Osteocyte (in vitro differentiated cells): ENCODE measurements at places on chromosomes 1 and 21.

DNA sequence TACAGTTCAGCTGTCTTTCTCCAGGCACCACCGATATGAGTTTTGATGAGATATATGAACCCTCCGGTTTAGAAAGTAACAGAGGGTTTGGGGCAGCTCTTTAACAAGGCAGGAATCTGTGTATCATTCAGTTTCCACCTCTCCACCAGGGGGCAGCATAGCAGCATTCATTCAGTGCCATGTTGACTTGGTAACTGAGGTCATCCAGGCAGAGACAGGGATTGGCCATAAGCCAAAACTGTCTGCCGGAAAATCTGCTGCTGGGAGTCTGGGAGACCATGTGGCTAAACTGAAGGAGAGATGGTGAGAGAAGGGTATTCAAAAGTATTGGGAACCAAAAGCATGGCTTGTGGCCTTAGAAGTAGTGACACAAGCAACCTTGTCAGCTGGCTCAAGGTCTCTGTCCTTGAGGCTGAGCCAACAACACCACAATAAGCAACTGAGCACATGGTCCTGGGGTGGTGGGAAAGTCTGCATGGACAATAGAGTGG, 98.5 kb downstream of the LMX1A start:
- no peak for DNase-seq

DNA sequence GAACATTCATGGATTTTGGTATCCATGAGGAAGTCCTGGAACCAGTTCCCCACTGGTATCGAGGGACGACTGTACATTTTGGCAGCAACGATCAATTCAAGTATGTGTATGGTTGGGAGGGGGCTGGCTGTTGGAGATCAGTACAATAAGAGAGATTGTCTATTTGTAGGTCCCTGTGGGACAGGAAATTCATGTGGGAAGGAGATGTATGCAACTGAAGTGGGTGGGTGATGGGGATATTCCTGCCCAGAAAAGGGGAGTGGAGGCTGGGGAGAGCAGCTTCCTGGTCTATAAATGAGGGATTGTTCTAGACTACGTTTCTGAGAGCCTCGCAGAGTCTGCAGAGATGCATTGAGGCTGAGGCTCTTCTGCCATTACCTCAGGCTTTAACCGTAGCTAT, 140.2 kb upstream of the MAGI3 start:
- no peak for DNase-seq

GRCh38 chr1:55286856-55287602, 71.9 kb upstream of the USP24 start:
- no peak for DNase-seq

DNA sequence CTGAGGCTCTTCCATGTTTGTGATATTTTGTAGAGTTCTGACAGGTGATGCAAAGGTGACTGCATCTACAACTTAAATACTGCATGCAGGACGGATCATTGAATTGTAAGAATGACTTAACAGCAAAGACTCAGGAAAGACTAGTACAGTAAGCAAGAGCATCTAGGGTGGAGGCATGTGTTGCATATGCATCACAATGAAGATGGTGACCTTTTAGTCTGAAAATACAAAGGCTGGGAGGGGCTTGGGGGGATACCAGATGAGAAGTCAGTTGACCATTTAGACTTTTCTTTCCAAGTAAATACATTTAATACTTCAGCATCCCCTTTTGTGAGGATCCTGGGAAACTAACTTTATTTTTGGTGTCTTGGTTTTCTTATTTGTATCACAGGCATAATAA, 145.5 kb downstream of the NUF2 start:
- no peak for DNase-seq

- no peak for DNase-seq
These were observed 32.6 kb downstream of the ALPL start for GRCh38 chr1:21541835-21542234.

DNA sequence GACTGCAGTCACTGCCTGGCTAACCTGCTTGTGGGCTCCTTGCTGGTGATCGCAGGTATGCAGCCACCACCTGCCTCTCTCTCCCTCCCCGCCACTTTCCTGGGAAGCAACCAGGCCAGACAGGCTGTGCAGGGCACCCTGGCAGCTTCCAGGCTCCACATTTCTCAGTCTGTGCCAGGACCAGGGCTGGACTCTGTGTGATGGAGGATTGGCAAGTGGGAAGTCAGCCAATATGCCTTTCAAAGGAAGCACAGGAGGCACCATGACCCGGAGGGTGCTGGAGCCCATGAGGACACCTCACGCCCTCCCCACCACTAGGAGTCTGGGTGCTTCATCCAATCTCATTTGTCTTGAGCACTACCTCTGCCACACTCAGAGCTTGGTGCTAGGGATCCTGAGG, 15.8 kb upstream of the DISP3 start:
- no peak for DNase-seq

GRCh38 chr1:37085393-37085792, 51.1 kb upstream of the GRIK3 start:
- no peak for DNase-seq

GRCh38 chr1:91844862-91845528, 41.0 kb downstream of the TGFBR3 start:
- DNase-seq, result no peak

- no peak for DNase-seq
These were observed 436.7 kb upstream of the TMPRSS15 start for GRCh38 chr21:18840239-18840638.

DNA sequence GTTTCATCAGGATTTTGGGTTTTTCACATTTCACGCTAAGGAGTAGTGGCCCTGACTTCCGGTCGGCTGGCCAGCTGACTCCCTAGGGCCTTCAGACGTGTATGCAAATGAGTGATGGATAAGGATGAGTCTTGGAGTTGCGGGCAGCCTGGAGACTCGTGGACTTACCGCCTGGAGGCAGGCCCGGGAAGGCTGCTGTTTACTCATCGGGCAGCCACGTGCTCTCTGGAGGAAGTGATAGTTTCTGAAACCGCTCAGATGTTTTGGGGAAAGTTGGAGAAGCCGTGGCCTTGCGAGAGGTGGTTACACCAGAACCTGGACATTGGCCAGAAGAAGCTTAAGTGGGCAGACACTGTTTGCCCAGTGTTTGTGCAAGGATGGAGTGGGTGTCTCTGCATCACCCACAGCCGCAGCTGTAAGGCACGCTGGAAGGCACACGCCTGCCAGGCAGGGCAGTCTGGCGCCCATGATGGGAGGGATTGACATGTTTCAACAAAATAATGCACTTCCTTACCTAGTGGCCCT, 23.1 kb upstream of the TNFRSF1B start:
- peak; percentile 89 for DNase-seq

GRCh38 chr1:173714441-173714758, 381 bp upstream of the KLHL20 start:
- DNase-seq, result no peak

DNA sequence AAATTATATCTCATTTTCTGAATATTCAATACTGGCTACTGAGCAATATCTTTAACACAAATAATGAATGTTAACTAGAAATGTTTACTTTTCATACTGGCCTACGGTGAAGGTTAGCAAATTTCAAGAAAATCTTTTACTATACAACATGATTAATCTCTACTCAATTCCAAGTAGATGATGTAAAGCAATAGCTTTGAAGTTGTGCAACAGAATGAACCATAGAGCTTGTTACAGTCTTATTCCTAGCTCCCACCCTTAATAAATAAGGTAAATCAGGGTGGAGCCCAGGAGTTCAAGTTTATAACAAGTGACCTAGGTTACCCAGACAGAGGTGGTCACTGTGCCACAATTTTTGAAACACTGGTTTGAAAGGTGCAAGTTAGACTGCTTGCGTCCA, 1678.1 kb downstream of the KCNT2 start:
- no peak for DNase-seq

GRCh38 chr1:186188736-186189135, 186.3 kb downstream of the TPR start:
- DNase-seq, result no peak

GRCh38 chr1:10608690-10609089, 133.9 kb downstream of the PEX14 start:
- DNase-seq, result no peak

GRCh38 chr1:40638097-40639036, 27.1 kb downstream of the RIMS3 start:
- no peak for DNase-seq

GRCh38 chr1:164891615-164892014, 332.6 kb downstream of the PBX1 start:
- no peak for DNase-seq

DNA sequence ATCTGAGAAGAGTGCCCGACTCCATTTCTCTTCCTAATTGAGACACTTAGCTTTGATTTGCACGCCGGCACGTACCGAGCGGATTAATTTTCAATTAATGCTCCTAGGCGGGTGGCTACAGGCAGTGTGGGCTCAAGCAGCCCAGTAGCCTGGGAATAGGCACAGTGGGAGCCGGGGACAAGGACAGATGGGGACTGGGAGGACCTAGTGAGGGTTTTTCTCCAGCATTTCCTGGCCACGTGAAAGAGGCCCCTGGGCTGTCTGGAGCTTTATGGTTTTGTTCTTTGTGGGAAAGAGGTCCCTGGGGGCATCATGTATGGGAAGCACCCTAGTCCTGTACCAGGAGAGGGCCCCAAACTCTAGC, 78.6 kb upstream of the CSF3R start:
- DNase-seq, result peak; percentile 62

GRCh38 chr1:34591751-34592629, 162.9 kb upstream of the GJB5 start:
- DNase-seq, result no peak

GRCh38 chr1:203121186-203122015, 6.1 kb upstream of the ADORA1 start:
- peak; percentile 69 for DNase-seq

GRCh38 chr1:180975551-180975950, 47.1 kb downstream of the STX6 start:
- no peak for DNase-seq

GRCh38 chr1:81702903-81703302, 97.8 kb upstream of the ADGRL2 start:
- DNase-seq, result no peak

DNA sequence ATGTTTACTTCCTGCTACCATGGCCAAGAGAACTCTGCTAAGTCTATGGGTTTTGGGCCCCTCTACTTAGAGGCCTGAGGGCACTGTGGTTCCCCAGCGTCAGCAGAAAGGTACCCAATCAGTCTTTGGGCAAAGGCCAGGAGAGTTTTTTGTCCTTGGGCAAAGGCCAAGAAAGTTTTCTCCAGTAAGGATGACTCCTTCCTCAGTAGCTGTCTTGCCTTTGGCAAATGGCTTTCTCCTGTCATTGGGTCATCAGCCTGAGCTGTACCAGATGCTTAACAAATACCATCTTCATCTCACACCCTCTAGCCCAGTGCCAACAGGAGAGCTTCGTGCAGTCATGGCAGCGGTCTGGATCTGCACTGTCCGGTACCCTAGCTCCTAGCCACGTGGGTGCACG, 199.3 kb upstream of the TMEM51 start:
- DNase-seq, result no peak

GRCh38 chr1:229781453-229781852, 155.4 kb downstream of the URB2 start:
- no peak for DNase-seq

DNA sequence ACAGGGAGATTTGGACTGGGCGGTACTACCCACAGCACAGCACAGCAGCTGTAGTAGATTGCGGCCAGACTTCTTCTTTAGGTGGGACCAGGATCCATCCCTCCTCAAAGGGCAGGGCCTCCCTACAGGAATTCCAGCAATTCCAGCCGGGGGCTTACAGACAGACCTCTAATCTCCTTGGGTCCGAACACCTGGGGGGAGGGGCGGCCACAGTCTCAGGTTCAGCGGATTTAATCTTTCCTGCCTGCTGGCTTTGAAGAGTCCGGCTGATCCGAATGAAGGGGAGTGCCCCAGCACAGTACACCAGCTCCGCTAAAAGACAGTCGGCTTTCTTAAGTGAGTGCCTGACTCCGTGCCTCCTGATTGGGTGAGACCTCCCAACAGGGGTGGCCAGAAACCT, 1708.5 kb downstream of the BRINP3 start:
- no peak for DNase-seq

DNA sequence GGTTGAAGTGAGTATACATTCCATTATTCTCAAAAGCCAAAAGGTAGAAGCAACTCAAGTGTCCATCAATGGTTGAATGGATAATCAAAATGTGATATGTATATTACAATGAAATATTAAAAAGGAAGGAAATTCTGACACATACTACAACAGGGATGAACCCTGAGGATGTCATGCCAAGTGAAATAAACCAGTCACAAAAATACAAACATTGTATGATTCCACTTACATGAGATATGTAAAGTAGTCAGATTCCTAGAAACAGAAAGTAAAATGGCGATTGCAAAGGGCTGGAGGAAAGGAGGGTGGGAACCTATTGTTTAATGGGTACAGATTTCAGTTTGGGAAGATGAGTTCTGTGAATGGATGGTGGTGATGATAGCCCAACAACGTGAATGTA, 5.8 kb downstream of the SLC44A3 start:
- DNase-seq, result no peak

DNA sequence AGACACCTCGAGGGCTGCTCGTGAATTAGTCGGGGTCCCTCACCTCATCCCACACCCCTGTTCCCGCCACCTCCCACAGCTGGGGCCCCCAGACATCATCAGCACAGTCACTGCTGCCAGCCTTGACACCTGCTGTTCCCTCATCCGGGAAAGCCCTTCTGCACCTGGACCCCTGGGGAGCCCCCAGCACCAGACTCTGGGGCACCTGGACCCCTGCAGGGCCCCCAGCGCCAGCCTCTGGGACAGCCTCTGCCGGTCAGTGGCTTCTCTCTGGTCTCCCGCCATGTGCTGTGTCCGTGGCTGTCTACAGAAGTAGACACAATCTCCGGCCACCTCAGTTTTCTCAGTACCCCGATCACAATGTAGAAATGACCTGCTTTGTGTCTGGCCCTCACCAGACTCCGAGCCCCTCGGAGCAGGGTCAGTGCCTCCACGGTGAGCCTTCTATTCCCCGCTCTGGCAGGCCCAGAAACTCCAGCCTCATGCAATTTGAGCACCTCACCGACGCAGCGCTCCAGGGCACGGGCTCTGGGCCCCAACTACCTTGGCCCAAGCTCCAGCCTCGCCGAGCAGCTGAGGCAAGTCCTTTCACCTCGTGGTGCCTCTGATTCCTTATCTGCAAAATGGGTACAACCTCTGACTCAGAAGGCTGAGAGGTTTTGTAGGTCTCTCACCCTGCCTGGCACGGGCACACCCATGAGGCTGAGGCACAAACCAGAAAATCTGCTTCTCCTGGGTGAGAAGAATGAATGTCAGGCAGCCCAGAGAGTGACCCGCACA, 84.7 kb downstream of the RIPK4 start:
- DNase-seq, result no peak

GRCh38 chr21:33619726-33620125, 21.8 kb downstream of the CRYZL1 start:
- DNase-seq, result no peak

DNA sequence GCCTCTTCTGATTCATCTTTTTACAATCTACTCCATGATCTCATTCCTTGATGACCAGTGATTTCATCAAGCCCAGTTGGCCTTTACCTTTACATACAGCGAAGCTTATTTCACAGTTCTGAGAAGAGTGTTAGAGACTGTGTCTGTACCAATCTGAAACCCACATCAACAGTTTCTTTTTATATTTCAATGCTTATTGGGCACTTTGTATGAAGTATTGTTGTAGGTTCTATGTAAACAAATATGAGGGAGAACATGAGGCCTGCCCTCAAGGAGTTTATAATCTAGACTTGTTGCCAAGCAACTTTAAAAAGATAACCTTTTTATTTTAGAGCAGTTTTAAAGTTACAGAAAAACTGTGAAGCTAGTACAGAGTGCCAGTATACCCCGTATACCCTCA, 27.5 kb upstream of the RWDD3 start:
- no peak for DNase-seq

GRCh38 chr1:8026976-8027747, 1.1 kb upstream of the ERRFI1 start:
- DNase-seq, result no peak
